ELF-1 (cell line): ENCODE measurements at places on chromosomes 7 and 10.

DNA sequence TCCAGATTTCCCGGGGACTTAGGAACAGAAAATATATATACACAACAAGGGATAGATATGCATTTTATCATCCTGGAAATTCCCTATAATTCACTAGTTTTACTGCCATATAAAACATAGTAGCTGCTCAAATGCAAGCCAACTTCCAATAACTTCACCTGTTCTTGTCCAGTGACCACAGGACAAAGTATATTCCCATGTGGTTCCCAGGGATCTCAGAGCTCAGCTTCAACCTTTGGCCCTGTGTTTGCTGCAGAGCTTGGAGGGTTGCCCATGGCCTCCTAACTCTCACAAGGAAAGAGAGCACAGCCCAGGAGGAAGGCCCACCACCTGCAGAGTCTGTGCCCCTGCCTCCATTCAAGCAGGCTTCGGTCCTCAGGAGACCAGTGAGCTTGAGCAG lies 4.5 kb upstream of the DRGX start:
- DNase-seq: no peak

DNA sequence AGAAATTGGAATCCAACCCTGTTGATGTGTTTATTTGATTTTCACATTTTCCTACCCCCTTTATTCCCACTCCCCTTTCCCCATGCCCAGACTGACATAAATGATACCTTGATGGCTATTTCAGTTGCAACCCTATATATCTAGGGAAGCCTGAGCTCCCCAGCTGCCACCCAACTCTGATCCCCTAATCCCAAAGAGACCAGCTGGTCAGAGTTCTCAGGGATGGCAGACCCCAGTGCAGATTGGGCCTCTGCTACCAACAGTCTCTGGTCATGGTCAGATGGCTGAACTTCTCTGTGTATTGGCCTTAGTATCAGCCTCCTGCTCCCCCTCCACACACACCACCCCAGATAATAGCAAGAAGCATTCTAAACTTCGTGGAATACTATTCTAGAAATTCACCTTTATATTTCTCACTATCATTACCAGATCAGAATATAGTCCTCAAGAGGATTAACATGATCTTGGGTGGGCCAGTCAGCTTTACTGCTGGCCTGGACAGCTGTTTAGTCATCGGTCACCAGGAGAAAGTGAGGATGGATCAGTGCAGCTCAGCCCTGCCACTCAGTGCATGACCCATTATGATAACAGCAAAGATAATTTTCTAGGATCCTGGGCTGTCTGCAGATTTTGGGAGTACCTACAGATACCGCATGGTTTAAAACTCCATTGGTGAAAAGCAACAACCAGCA lies 24.5 kb upstream of the BTRC start:
- no peak for DNase-seq

DNA sequence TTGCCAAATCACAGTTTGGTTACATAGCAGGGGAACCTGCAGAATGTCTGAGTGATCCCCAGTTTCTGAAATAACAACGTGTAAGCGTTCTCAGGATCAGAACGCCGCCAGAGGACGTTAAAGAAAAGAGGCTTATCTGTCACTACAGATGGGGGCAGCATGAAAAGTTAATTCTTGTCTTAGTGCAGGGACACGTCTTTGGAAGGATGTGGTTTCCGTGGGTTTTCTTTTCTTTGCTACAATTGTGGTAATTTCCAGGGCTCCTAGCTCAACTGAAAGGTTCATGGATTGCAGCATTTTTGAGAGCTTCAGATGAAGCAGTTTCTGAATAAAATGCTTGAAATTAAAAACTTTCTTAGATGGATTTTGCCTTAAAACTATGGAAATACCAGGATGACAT lies 106.6 kb downstream of the PRKCQ start:
- DNase-seq: no peak

- no peak for DNase-seq
Measured at GRCh38 chr7:140679186-140679585, 6.4 kb downstream of the ADCK2 start.

GRCh38 chr7:50274361-50274760 lies 30.2 kb upstream of the IKZF1 start:
- no peak for DNase-seq

- no peak for DNase-seq
Measured at GRCh38 chr7:595621-596010, 76.0 kb upstream of the PDGFA start.

GRCh38 chr7:47358944-47359588 lies 222.8 kb downstream of the TNS3 start:
- DNase-seq: no peak

DNA sequence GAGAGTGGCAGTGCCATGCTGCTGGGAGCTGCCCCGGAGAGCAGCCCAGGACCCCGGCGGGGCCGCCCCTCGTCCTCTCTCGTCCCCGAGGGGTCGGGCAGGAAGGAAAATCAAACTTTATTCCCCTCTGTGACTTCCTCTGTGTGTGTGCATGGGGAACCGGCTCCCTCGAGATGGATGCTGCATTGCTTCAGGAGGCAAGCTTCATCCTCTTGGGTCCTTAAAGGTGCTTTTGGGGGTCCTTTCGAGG lies 726 bp downstream of the MCU start:
- no peak for DNase-seq

DNA sequence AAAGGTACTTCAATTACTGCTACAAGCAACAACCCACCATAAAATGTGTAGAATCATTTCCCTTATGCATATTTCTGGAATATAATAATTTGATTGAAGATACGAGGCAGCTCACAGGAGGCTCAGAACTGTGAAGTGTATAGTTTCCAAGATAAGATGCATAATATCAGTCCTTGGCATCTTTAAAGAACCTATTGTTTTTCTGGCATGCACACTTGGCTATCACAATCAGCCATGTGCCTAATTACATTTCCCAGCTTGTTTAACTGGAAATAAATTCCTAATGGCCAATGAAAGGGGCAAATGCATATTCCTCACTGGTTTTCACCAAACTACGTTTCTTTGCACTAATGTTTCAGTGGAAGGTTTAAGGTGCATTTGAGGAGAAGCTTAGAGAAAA lies 83.4 kb upstream of the LRRC18 start:
- DNase-seq: no peak
